ENCODE measurements at places on chromosomes 3 and 15.

DNA sequence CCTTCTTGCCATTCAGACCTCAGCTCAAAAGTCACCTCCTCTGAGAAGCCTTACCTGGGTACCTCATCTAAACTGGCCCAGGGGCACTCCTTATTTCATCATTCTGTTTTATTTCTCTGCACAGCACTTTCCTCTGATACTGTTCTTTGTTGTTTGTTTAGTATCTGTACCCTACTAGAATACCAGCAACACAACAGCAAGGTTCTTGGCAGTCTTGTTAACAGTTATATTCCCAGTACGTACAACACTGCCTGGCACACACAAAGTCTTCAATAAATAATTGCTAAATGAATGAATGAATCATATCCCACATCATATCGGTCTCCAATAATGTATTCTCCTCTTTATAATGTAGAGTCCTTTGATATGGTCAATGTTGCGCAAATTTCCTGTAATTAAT is 188.1 kb downstream of the FOXP1 start:
- DNase-seq = no peak

GRCh38 chr3:148178503-148178902 is 519.2 kb upstream of the AGTR1 start:
- DNase-seq = no peak

GRCh38 chr15:88465633-88466224 is 1.5 kb downstream of the MRPL46 start:
- DNase-seq = no peak

GRCh38 chr3:155426524-155427230 is 133.2 kb upstream of the STRIT1 start:
- DNase-seq = no peak

- DNase-seq = no peak
These were observed 82.7 kb upstream of the NR2F2 start for GRCh38 chr15:96247621-96248305.

- DNase-seq = no peak
These were observed 11.9 kb downstream of the ACTC1 start for GRCh38 chr15:34783431-34783830.

DNA sequence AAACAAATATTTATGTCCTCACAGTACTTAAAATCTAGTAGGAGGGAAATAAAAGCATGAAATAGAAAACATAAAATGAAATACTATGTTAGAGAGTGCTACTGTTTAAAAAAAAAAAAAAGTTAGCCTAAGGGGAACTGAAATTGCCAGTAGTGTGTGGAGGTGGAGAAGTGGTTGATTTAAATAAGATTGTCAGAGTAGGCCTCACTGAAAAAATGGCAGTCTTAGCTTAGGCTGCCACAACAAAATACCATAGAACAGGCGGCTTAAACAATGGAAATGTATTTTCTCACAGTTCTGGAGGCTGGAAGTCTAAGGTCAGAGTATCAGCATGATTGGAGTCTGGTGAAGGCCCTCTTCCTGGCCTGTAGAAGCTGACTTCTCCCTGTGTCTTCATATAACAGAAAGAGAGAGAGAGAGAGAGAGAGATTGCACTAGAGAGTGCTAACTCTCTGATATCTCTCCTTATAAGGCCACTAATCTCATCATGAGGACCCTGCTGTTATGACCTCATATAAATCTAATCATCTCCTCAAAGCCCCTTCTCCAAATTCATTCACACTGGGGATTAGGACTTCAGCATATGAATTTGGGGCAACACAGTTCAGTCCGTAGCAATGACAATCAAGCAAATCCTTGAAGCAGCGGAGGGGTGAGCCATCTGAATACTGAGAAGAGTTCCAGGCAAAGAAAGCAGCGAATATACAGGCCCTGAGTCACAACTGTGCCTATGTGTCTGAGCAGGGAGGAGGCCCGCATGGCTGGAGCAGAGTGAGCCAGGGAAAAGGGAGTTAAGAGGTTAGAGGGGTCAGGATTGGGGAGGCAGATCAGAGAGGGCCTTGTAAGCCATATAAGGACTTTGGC is 23.6 kb upstream of the LRRC34 start:
- no peak for DNase-seq

All from nucleus accumbens (tissue), 56 donors.